ENCODE measurements at places on chromosomes 7 and 10.

DNA sequence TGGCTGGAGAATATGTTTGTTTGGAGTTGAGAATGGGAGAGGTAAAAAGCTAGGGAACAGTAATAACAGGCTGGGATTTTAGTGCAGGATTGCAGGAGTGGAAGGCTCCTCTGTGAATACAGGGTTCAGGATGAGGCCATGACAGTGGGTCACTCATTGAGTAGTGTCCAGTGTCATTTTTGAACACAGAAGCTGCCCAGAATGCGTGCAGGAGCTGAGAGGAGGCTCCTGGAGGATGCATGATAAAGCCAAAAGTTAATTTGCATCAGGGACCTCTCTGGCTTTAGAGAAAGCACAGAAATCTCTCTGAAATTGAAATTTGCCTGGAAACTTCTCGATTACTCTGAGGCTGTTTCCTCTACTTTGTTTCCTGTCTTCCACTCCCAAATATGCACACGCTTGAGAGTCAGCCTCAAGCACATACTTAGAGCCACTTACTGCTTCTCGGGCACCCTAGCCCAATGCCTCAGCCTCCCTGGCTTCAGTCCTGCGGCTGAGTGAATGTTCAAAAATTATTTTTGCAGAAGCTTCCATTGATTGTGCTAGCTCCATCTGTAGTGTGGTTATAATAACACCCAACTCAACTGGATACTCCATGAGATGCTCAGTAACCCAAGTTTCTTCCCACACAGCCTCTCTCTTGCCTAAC, 1.8 kb upstream of the GALNT17 start:
- DNase-seq, result no peak

GRCh38 chr7:39536951-39537350, 29.3 kb upstream of the YAE1 start:
- no peak for DNase-seq

DNA sequence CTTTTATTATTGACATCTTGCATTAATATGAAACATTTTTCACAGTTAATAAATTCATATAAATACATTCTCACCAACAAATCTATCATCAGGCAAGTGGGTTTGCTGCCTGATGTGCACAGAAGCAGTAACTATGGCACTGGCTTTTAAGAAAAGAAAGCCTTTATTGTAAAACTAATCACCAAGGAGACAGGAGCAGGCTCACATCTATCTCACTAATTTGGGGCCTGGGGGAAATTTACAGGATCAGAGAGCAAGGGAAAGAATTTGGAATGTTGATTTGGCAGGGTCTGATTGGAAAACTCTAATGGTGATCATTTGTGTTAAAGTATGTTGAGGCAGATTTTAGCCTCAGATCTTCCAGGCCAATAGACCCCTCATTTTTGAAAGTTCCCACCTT, 605.7 kb downstream of the POM121L12 start:
- DNase-seq, result no peak

- no peak for DNase-seq
These were observed 146.7 kb downstream of the GPR37 start for GRCh38 chr7:124618871-124619270.

- peak; percentile 85 for DNase-seq
These were observed 599.6 kb upstream of the GHITM start for GRCh38 chr10:83539528-83540308.

GRCh38 chr10:15563246-15563645, 156.5 kb downstream of the ITGA8 start:
- DNase-seq, result no peak

- DNase-seq, result no peak
These were observed 6.9 kb downstream of the TMEM60 start for GRCh38 chr7:77791336-77791735.

DNA sequence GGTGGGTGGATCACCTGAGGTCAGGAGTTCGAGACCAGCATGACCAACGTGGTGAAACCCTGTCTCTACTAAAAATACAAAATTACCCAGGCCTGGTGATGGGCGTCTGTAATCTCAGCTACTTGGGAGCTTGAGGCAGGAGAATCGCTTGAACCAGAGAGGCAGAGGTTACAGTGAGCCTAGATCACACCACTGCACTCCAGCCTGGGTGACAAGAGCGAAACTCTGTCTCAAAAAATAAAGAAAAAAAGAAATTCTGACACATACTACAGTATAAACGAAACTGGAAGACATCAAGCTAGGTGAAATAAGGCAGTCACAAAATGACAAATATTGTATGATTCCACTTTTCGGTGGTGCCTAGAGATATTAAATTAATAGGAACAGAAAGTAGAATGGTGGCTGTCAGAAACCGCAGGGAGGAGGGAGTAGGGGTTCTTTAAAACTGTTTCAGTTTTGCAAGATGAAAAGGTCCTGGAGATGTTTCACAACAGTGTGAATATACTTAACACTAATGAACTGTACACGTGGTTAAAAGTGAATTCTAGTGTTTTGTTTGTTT, 23.2 kb downstream of the PILRA start:
- no peak for DNase-seq

DNA sequence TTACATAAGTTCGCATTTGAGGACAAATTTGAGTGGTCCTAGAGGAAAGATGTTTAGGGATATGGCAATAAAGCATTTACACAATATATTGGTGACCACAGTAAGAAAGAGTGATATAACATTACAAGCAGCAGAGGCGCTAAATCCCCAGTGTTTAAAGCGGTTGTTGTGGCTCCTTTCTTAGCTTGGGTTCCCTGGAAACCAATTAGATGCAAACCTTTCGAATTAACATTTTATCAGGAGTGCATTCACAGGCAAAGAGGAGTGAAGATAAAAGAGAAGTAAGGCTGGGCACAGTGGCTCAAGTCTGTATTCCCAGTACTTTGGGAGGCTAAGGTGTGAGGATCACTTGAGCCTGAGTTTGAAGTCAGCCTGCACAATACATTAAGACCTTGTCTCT, 331.1 kb downstream of the BICC1 start:
- DNase-seq, result no peak

- DNase-seq, result no peak
These were observed 191.3 kb downstream of the RNF133 start for GRCh38 chr7:122507591-122507990.

DNA sequence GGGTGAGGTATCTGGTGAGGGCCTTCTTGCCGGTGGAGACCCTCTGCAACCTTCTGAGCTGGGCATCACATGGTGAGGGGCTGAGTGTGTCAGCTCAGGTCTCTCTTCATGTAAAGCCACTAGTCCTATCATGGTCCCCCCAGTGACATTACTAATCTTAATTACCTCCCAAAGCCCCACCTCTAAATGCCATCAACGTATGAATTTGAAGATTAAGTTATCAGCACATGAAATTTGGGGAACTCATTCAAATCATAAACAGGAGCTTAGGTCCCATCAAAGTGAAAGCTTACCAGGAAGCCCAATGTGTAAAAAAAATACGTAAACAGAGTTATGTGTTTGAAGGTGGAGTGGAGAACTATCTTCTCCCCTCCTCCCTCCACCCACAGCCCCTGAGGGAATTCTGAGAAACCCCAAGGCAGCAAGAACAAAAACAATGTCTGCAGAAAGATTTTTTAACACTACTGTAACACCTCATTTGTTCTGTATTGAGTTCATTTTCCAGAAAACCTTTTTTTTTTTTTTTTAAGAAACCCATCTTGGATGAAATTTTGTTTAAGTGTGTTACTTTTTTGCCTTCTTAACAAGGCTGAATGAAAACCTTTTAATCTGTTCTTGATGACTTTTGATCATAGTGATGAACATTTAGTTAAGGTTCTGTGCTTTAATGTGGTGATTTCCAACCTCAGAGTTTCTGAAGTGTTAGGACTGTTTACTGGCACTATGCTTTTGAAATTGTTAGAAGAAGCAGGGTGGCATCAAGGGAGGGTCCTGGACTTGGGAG, 19.1 kb upstream of the PCGF5 start:
- no peak for DNase-seq

GRCh38 chr7:143479055-143479766, 1.5 kb downstream of the TAS2R41 start:
- no peak for DNase-seq

DNA sequence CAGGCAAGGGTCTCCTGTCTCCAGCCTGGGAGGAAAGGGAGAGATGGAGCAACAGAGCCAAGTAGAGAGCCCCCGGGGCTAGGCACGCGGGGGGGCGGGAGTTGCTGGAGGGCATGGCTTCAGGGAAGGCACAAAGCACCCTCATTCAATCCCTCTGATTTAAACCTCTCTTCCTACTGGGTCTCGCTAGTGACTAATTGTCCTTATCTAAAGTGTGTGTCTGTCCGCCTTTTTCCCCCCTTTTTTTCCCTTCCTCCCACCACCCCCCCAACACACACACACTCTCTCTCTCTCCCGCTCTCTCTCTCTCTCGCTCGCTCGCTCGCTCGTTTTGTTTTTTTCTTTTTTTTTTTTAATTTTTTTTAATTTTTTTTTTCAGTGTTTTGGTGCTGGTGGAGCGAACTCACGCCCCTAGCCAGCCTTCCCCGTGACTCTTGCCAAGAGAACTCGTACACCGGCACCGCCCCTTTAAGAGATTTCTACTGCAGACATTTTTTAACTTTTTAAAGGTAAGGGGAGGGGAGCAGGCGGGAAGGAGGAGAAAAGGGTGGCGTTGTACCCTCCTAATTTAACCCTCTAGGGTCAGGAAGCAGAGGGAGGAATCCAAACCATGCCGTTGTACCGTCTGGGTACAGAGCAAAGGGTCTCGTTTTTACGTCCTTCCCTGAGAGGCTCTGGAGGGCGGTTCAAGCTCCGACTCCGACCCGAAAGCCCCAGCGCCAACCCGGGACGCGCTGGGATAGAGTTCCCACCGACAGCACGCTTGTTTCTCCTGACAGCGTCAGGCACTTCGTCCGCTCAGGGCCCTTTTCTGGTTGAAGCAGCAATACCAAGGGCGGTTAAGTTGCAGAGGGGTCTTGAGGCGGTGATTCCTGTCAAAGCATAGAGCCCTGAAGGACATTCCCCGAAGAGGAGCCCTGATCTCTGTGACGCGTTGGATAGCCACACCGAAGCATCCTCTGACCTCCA, at the start of gene HPSE2:
Gene HPSE2, minus strand, starts transcription at position 195 of the 969 bp plus-strand sequence.
- DNase-seq, result no peak

- DNase-seq, result no peak
These were observed 9.0 kb upstream of the TBXAS1 start for GRCh38 chr7:139820089-139820488.

GRCh38 chr10:30422981-30423654, 10.9 kb upstream of the MAP3K8 start:
- DNase-seq, result peak; percentile 84

GRCh38 chr7:126339813-126340212, 912.9 kb downstream of the GRM8 start:
- no peak for DNase-seq

DNA sequence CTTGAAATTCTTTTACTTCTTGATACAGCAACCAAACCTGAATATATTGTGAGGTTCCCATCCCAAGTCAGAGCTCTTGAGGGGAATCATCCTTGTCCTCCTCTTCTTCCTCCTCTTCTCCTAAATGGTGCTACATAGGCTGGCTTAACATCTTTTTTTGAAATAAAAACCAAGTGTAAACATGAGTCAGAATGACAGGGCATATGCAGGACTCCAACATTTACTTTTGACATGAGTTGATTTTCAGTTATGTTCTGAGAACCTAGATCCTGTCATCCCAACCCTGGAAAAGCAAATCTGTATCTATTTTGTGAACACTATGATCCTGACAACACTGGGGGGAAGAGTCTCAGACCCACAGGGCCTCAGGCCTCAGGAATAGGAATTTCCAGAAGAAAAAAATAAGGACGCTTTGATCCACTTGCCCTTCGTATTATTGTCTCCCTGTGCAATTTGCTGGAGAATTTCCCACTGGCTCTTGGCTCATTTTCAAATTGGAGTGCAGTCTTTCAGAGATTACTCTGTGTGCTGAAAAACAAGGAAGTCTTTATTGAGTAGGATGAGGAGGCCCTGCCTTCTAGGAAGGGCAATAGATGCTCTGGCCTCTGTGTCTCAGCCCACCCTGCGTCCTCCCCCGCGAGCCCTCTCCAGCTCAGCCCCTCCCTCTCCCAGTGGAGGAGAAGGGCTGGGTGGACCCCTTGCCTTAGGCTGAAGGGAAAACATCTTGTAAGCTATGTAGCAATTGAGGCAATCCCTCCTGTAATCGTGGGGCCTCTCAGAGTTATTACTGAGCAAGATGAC, 121.6 kb downstream of the CREB5 start:
- DNase-seq, result no peak

DNA sequence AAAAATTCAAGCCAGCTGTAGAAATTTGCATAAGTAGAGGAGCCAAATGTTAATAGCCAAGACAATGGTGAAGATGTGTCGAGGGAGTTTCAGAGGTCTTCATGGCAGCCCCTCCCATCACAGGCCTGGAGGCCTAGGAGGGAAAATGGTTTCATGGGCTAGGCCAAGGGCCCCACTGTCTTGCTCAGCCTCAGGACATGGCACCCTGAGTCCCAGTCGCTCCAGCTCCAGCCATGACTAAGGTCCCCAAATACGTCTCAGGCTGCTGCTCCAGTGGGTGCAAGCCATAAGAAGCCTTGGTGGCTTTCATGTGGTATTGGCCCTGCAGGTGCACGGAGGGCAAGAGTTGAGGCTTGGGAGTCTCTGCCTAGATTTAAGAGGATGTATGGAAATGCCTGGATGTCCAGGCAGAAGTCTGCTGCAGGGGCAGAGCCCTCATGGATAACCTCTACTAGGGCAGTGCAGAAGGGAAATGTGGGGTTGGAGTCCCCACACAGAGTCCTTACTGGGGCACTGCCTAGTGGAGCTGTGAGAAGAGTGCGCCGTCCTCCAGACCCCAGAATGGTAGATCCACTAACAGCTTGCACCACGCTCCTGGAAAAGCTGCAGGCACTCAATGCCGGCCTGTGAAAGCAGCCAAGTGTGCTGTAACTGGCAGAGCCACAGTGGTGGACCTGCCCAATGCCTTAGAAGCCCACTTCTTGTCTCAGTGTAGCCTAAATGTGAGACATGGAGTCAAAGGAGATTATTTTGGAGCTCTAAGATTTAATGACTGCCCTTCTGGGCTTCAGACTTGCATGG, 19.2 kb downstream of the TBATA start:
- DNase-seq, result peak; percentile 69

DNA sequence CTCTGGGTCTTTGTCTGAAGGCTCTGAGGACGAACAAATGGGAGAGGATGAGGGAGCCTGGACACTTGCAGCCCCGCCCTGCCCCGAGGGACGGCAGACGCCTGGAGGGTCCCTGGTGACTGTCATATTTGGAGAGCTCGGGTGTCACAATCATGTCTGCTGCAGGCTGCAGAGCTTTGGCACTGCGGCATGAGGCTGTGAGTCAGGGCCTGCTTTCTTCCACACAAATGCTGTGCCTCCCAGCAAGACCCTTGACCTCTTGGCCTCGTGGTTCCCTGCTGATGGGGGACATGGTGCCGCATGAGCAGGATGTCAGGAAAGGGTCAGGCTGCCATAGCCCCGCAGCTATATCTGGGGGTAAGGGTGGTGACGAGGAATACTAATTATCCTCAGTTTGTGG, 64.9 kb upstream of the PPIF start:
- no peak for DNase-seq

GRCh38 chr7:40822861-40823260, 688.1 kb downstream of the SUGCT start:
- no peak for DNase-seq

DNA sequence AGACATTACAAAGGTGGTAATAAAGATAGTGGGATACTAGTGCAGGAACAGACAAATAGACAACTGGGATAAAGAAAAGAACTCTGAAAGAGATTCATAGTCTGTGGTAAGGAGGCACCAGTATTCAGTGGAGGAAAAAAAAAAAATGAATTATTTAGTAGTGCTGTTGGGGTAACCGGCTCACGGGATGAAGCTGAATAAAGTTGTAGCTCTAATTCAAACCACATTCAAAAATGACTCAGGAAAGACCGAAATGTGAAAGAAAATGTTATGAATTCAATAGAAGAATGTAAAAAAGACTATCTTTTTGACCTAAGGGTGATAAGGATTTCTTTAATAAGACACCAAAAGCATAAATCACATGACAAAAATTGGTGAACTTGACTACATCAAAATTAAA, 83.1 kb upstream of the HABP2 start:
- DNase-seq, result no peak

Data from posterior vena cava (tissue), 2 donors.